ENCODE measurements at places on chromosomes 3 and 15.
A peak's percentile ranks its signal among the peaks of the same experiment; 100 is the strongest.

- DNase-seq, result no peak
Observed at GRCh38 chr15:53841651-53842050, 82.2 kb upstream of the WDR72 start.

GRCh38 chr3:172104471-172105072 is 65.2 kb downstream of the FNDC3B start:
- no peak for DNase-seq

DNA sequence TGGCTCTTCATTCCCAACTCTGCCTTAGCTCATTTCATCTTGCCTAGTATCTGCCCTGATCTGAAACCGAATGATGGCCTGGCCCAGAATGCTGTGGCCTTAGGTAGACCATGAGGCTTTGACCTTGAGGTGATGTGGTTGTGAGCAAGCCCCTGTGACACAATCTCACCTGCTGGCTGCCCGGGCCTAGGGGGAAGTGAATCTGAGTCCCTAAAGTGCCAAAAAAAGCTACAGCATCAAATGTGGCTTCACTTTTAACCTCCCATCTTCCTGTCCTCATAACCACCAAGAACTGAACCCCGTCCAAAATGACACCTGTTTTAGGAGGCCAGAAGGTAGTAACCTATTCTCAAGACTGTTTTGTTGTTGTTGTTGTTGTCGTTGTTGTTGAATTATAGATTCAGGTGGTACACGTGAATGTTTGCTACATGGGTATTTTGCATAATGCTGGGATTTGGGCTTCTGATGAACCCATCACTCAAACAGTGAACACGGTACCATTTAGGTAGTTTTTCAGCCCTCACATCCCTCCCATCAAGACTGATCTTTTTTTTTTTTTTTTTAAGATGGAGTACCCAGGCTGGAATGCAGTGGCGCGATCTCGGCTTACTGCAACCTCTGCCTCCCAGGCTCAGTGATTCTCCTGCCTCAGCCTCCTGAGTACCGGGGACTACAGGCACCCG is 54.6 kb downstream of the MCCC1 start:
- no peak for DNase-seq

GRCh38 chr3:134836921-134837320 is 41.9 kb downstream of the EPHB1 start:
- DNase-seq, result no peak

DNA sequence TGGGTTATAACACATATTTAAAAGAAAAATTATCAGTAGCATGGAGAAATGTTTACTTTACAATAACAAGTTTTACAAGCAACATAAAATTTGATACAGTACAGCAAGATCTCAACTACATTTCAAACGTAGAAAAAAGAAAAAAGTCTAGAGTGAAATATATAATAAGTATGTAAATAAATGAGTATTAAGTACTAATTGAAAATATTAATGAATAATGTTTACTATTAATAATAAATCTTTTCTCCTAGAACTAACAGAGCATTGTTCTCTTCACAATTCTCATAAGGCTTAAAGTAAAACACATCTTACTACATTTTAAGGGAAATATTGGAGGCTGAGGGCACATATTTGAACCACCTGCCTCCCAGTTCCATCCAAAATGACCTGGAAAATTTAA is 72.1 kb downstream of the TMEM212 start:
- DNase-seq, result no peak

DNA sequence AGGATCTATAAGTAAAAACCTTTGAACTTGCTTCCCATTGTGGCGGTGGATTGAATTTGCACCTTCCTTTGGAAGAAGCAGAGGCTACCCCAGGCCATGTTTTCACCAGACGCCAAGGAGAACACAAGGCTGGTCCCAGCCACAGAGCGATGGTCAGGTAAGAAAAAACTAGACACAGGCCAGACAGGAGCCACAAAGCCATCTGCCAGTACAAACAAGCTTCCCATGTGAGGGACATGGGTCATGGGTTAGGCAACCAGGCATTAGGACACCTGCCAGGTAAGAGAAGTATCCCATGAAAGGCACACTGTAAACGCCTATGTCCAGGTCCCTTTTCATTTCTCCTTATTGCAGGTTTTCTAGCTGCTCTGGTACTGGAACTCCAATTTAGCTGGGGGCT is 190.2 kb downstream of the KLF13 start:
- no peak for DNase-seq

- no peak for DNase-seq
Observed at GRCh38 chr15:74196175-74196574, 6.4 kb downstream of the STRA6 start.

- no peak for DNase-seq
Observed at GRCh38 chr3:108462899-108463298, 47.5 kb downstream of the MYH15 start.

DNA sequence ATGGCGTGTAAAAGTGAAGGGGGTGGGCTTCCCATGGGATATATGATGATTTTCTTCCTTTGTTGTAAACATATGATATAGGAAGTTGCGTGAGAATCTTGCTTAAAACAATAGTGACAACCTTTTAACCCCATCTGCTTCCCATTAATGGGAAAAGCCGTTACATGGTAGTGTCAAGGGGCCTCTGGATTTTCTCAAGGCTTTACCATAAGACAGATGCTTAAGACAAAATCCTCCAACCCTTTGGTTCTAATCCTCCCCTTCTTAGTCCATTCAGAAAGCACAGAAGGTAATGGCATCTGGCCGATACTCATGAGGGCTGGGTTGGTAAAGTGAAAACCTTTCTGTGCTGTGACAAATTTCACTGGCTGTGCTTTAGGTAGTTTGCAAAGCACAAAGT is 25.0 kb downstream of the DPH3 start:
- no peak for DNase-seq

GRCh38 chr3:14812196-14812790 is 6.5 kb upstream of the FGD5 start:
- DNase-seq, result no peak

DNA sequence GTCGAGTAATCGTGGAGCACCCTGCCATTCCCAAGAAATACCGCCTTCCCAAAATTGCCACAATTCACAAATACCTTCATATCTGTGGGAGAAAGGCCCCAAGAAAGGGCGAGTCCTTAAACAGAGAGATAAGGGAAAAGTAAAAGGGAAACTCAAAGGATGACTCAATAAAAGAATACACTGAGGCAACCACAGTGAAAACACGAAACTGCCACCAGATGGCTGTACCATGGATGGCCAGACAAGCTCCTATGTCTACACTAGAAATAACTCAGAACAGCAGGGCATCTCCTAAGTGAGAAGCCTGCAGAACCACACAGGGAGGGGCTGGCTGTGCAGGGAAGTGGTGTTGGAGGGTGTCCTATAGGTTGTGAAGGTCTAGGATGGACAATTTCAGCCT is 25.0 kb downstream of the SRGAP3 start:
- DNase-seq, result no peak

- no peak for DNase-seq
Observed at GRCh38 chr15:68387381-68388143, 44.4 kb downstream of the ITGA11 start.

DNA sequence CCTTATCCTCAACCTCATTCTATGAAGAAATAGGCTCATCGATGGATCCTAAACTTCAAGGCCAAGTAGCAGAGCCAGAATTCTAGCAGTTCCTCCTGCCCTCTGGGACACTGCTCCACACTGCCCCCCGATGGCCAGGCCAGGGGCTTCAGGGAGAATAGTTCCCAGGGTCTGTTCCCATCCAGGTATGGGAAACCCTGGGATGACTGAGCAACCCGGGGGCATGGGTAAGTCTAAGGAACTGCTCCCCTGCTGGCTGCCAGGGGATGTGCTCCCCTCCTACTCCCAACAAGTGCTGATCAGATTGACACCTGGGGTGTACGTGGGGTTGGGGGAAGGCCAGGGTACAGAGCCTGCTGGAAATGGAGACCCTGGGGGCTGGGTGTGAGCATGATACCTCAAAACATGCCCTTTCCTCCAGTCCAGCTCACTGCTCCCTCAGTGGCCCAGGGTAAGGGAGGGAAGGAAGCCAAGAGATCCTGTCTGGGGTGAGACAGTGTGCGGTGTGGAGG is 7.6 kb downstream of the ULK3 start:
- DNase-seq, result peak; percentile 49

- peak; percentile 38 for DNase-seq
Observed at GRCh38 chr3:31562525-31562924, 29.8 kb downstream of the STT3B start.

DNA sequence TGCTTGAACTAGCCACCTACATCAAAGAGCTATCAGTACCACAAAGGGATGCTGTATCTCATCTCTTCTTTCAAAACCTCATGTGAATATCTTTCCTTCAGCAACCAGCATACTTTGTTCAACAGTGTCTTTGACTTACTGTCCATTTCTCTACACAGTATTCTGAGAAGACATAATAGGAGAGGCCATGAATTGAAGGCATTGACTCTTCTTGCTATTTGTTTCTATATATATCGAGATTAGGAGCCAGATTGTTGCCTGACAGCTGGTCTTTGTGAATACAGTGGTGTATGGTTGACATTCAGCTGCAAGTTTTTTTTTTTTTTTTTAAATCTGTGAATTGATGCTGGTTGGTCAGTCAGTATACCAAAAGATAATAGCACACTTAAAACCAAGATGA is 12.1 kb upstream of the CSRNP1 start:
- DNase-seq, result no peak

DNA sequence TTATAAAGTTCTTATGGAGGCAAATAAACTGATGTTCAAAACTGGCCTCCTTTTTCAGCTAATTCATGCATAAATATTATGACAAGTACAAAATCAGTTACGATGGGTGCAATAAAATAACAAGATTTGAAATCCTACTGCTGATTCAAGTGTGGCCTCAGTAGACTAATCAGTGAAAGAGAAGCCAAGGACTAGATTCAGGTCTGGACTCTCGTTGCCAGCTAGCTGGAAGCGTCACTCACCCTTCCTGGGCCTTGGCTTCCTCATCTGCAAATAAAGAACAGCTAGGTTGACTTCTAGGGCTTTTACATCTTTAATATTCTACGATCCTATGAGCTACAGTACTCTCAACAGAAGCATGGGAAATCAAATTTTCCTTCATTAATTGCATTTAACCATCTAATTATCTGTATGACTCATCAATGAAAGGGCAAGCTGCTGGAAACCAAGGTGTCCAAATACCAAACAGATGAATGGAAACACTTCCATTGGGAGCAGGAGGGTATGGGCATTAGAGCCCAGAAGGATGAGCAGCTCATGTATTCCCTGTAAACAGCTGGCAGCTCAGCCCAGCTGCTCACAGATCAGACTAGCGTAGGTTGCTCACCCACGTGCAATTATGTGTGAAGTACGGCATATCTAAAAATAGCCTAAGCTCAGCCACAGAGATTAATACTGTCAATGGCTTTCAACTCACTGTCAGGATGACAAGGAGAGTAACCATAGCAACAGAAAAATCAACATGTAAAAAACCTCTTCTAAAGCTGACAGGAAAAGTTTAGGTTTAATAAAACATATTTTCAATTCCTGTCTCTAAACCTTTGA is 294.8 kb downstream of the PLCL2 start:
- DNase-seq, result no peak

DNA sequence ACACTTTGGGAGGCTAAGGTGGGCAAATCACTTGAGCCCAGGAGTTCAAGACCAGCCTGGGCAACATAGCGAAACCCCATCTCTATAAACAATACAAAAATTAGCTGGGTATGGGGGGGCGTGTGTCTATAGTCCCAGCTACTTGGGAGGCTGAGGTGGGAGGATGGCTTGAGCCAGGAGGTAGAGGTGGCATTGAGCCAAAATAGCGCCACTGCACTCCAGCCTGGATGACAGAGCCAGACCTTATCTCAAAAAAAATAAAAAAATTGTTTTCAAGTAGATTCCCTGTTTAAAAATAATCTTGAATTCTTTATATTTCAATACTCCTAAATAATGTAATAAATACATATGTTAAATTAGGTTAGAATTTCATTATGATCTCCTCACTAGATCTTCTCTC is 9.8 kb downstream of the HMCES start:
- no peak for DNase-seq

GRCh38 chr3:155423526-155424322 is 130.2 kb upstream of the STRIT1 start:
- no peak for DNase-seq

Measured in activated CD8-positive, alpha-beta memory T cell treated with anti-CD3 and anti-CD28 coated beads, Interleukin-2, amount 50 U/mL, for 4 hours (primary cell).